Stimulated activated CD8-positive, alpha-beta memory T cell treated with anti-CD3 and anti-CD28 coated beads, Interleukin-15, amount 100 ng/mL, for 1 hour (primary cell): ENCODE measurements at places on chromosomes 3 and 15.
A peak's percentile ranks its signal among the peaks of the same experiment; 100 is the strongest.

DNA sequence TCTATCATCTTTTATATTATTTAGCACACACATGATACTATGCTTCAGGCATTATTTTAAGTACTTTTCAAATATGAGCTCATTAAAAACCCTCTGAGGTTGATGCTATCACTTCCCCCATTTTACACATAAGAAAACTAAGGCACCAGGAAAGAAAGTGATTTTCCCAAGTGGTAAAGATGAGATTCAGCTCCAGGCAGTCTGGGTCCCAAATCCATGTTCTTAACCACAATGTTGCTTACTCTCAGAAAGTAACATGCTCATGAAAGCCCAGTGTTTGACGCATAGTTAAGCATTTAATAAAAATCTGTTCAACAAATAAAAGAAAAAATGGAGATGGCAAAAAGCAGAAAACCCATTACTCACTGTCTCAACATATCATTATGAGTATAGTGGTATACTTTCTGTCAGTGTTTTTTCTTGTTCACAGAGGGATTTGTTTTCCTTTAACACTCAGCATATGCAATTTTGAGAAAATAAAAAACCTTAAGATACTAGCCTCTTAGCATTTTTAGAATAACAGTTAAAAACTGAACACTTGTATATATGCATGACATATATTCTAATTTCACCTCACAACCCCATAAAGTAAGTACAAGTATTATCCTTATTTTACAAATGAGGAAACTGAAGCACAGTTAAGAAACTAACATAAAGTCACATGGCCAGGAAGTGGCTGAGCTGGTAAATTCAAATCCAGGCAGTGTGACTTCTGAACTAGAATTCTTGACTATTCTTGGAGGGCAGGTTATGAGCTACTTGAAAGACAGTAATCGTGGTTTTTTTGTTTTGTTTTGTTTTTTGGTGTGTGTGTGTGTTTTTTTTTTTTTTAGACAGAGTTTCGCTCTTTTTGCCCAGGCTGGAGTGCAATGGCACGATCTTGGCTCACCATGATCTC lies 10.4 kb downstream of the PEAK1 start:
- no peak for DNase-seq

DNA sequence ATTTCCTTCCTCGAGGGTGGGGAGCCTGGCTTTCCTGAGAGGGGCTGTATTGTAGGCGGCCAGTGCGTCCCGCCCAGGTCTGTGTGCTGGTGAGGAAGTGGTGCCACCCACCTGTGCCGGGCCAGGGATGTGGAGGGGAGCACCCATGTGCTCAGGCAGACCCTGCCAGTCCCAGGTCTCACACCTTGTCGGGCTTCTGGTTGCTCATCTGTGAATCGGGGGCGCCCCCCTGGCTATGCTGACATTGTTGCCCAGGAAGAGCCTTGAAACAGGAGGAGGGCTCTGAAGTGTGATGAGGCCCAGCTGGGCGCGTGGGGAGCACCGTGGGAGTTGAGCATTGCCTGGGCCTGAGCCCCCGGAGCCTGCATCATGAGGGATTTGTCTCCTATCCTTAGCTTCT lies 4.8 kb downstream of the FBLN2 start:
- no peak for DNase-seq

DNA sequence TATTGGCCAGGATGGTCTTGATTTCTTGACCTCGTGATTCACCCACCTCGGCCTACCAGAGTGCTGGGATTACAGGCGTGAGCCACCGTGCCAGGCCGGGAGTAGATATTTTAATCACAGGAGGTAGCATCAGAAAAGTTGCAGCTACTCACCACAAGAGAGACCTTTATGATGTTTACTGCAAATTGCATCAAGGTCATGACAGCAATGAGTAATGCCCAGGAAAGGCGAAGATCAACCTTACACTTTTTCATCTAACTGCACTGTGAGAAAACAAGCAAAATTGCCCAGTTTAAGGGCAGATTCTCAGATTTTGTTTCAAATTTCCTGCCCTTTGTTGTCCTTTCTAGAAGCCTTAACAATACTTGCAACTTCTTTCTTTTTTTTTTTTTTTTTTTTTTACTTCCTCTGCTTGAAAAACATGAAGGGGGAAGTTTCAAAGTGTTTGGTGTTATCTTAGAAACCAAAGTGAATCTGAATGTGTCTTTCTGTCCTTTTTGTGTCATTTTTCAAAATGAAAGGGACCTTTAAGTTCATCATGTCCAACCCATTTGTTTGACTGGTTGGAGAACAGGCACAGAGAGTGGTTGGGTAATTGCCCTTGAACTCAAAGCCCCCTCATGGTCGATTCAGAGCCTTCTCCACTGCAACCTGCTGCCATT lies 25.0 kb downstream of the TGFBR2 start:
- DNase-seq: no peak

DNA sequence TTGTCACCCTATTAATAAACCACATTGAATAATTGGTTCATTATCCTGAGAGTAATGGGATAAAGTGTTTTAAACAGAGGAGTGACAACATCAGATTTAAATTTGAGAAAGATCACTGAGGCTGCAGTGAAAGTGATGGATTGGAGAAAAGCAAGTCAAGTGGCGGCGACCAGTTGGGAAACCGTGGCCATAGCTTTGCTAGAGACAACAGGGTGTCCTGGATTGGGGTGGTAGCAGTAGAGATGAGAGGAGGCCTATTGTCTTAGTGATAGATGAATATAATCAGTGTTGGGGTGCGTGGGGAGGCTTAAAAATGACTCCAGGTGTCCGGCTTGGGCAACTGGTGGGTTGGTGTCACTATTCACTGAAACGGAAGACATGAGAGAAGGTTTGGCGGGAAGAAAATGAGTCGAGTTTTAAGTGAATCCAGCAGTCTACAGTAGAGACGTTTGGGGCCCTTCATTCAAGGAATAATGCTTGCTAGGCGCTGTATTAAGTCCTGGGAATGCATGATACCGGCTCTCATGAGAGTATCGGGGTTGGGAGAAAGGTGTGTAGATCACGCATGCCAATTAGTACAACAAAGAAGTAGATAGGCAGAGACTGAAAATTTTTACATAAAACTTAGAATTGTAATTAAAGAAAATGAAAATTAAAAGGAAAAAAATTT lies 819 bp downstream of the NEK4 start:
- no peak for DNase-seq

GRCh38 chr15:85477730-85478129 lies 97.3 kb downstream of the AKAP13 start:
- no peak for DNase-seq

DNA sequence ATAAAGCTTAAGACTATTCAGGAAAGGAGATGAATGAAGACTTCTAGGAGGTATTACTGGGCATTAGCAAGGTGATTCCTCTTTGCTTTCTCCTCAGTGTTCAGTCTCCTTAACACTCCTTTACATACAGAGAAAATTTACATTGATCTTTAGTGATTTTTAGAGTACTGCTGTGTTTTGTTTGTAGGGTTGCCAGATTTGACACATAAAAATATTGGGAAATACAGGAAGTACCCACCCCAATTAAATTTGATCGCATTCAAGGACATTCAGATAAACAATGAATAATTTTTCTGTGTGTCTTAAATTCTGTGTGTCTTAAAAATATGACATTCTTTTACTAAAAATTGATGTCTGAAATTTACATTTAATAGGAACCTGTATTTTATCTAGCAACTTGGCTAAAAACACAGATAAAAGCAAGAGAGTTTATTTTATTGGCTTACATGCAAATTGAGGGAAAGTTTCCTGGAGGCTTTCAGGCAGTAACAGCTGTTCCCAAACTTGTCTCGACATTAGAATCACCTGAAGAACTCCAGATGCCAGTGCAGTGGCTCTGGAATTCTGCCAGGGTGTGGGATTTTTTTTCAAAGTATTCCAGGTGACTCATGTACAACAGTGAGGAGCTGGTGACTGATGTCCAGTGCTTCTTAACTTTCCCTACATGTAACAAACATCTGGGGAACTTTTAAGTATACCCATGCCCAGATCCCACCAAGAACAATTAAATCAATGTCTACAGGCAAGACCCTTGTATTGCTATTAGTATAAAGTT lies 23.4 kb upstream of the PLOD2 start:
- no peak for DNase-seq

GRCh38 chr3:46060551-46060950 lies 33.3 kb upstream of the XCR1 start:
- DNase-seq: no peak

DNA sequence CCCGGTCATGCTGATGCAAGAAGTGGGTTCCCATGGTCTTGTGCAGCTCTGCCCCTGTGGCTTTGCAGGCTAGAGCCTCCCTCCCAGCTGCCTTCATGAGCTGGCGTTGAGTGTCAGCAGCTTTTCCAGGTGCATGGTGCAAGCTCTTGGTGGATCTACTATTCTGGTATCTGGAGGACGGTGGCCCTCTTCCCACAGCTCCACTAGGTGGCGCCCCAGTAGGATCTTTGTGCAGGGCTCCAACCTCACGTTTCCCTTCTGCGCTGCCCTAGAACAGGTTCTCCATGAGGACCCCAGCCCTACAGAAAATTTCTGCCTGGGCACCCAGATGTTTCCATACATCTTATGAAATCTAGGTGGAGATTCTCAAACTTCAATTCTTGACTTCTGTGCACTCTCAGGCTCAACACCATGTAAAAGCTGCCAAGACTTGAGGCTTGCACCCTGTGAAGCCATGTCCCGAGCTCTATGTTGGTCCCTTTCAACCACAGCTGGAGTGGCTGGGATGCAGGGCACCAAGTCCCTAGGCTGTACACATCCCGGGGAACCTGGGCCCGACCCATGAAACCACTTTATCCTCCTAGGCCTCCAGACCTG lies 238.4 kb upstream of the MDFIC2 start:
- DNase-seq: peak; percentile 56

- DNase-seq: no peak
Measured at GRCh38 chr3:111509308-111509707, 32.7 kb upstream of the CD96 start.

- DNase-seq: no peak
Measured at GRCh38 chr3:9088441-9089353, 125.4 kb upstream of the RAD18 start.

DNA sequence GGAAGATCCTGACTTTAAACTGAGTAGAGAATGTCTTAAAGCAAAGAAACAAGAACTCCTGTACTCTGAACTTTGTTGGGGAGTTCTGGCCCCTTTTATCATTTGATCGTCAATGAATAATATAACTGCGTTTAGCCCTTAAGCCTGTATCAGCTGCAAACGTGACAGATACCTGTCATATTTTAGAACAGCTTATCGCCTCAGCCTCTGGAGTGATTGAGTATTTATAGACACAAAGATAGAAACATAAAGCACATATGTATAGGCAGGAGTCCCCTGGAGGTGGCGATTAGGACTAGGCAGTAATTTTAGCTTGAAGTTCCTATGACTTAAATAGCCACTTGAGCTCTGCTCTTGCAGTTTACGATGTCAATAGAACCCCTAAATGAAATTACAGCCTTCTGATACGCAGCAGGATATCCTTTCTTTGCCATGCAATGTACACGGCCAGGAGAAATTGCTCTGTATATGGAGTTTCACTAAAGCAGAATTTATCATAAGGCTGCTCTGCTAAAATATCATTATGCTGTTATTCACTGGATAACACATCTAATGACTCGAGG lies 321.8 kb downstream of the TIGIT start:
- no peak for DNase-seq

- DNase-seq: no peak
Measured at GRCh38 chr15:60118626-60119025, 114.5 kb downstream of the FOXB1 start.

GRCh38 chr3:60316121-60316797 lies 935.0 kb downstream of the FHIT start:
- no peak for DNase-seq

DNA sequence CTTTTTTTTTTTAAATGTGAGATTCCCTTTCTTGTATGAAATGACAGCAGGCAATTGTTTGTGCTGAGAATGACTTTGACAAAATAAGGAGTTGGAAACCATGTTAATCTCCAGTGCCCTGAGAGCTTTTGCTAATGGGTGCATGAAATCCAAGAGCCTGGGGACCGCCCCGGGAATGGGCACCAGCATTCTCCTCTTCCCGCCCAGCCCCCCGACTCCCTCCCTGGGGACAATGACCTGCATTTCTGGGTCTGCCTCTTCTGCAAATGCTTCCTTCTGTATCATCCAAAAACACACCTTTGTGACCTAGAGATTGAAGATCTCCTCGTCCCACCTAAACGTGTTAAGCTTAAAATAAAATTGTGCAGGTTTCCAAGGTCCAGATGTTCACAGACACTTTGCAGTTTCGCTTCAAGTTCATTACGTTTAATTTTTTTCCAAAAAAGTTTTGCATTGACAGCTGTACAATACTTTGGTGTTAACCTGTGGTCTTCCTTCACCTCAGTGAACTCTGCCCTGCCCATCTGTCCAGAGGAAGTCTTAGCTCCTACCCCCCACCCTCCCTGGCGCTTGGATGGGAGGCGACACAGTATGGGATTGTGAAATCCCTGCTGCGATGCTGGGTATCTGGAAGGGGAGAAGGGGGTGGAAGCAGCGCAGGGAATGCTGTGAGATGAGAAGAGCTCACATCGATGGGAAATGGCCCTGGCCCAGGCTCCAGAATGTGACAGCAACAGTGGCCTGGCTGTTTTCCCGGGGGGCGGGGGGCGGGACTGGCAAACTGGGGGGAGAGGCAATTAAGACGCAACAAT lies 50.1 kb downstream of the TLE3 start:
- no peak for DNase-seq

- DNase-seq: no peak
Measured at GRCh38 chr3:159616234-159616825, 372.3 kb upstream of the IL12A start.

DNA sequence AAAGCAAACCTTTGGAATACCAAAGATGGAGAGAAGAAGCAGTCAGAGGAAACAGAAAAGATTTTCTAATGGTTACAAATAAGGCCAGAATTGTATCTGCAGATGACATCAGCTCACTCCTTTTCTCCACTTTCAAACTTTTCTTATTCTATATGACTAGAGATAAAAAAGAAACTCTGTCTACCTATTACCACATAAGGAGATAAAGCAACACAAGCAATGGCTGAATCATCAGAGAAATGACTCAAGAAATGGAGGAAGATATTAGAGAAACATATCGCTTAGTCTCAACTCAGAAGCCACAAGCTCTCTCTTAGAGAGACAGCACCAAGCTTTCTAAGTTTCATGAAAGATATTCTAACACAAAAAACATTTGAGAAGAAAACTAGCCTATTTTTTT lies 784.0 kb downstream of the ZPLD1 start:
- no peak for DNase-seq

- no peak for DNase-seq
Measured at GRCh38 chr15:47027322-47027946, 689.9 kb upstream of the SEMA6D start.

GRCh38 chr3:119630128-119630879 lies 30.1 kb downstream of the POPDC2 start:
- no peak for DNase-seq

- no peak for DNase-seq
Measured at GRCh38 chr15:33344530-33344929, 33.8 kb downstream of the RYR3 start.

DNA sequence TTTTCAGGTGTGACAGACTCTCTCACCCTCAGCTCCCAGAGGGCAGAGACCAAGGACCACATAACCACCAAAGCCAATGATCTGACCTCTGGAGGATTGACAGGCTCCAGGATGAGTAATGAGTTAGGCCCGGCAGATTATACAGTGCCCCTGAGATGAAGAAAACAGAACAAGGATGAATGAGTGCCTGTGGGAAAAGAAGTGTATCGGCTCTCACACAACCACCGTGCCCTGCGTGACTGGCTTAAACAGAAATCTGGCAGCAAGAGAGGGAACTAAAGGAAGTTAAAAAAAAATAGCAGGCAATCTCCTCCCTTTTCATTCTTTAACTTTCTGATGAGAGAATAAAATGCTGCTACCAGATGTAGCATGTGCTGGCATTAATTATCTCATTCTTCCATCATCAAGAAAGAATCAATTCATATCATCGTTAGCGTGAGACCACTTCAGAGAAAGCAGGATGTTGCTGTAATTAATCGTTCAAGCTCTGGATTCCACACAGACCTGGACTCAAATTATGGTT lies 227.5 kb upstream of the COL8A1 start:
- DNase-seq: no peak
